ENCODE measurements at places on chromosomes 4 and X. TPM values are rescaled to one million over a fixed set of nuclear protein-coding genes. Genes with fewer than 3 reads are reported as not detected.

UCP1 gene
- not detected for polyA plus RNA-seq

ARMCX6 gene
- 73.9 TPM for polyA plus RNA-seq

CCDC110 gene
- 2.8 TPM for polyA plus RNA-seq

LRRC66 gene
- polyA plus RNA-seq = 1.5 TPM

KLF8 gene
- 7.2 TPM for polyA plus RNA-seq

ADH7 gene
- not detected for polyA plus RNA-seq

HTRA3 gene
- 8.4 TPM for polyA plus RNA-seq

CT47B1 gene
- not detected for polyA plus RNA-seq

DNA sequence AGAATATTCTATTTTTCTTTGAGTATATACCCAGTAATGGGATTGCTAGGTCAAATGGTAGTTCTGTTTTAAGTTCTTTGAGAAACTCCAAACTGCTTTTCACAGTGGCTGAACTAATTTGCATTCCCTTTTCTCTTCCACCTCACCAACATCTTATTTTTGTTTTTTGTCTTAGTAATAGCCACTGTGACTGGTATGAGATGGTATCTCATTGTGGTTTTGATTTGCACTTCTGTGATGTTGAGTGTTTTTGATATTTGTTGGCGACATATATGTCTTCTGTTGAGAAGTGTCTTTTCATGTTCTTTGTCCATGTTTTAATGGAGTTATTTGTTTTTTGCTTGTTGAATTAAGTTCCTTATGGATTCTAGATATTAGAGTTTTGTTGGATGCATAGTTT lies 24.4 kb downstream of the AIMP1 start:
- DNase-seq = no peak

GRCh38 chrX:63101879-63102620 lies 249.1 kb downstream of the SPIN4 start:
- no peak for DNase-seq

DNA sequence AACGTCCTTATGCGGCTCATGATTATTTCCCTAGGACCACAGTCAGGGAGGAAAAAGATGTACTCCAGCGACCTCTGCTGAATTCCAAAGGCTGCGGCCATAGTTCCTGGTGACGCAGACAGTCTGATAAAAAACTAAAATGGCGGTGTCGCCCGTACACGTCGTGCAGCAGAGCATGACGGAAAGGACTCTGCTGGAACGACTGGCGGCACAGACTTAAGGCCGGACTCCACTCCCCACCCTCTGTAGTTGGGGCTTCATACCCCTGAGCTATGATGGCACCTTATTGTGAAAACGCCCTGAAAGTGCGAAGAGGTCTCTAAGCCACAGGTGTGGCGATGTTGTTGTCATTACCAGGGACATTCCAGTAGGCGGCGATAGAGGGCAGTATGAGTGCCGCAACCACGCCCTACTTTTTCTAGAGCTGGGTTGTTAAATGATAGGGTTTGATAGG lies 90.0 kb upstream of the EDA2R start:
- peak; percentile 36 for DNase-seq

DNA sequence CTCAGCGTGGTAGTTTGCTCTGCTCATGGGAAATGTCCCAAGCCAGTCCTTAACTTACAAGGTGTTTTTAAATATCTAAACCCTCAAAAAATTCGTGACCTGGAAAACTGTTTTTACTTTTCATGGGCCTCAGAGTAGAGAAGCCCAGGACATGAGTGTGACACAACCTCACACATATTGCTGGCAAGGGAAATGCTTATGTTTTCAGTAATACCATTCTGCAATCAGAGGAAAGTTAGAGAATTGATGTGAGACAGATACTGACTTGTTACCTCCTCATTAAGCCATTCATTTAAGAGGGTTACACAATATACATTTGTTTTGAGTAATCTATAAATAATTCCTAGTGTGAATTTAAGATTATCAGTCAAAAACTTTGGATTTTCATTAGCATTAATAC lies 209.5 kb downstream of the ARHGAP10 start:
- no peak for DNase-seq

DNA sequence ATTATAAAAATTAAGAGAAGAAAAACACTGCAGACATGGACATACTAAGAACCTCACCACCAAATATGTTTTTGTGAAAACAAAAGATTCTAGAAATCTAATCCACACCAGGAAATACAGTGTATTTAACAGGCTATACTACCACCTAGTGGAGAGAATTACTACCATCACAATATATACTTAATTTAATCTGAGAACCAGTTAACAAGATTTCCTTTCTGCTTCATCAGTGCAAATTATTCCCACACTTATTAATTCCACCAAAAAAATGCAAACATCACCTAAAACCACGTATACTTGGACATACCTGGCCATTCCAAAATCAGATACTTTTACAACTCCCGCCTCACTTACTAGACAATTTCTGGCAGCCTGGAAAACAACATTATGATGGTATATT lies 7.0 kb upstream of the TXK start:
- DNase-seq = peak; percentile 27

- DNase-seq = peak; percentile 41
These were observed 149.6 kb upstream of the MID1 start for GRCh38 chrX:10769696-10770619.

GRCh38 chrX:111127038-111127437 lies 31.0 kb downstream of the PAK3 start:
- DNase-seq = no peak

DNA sequence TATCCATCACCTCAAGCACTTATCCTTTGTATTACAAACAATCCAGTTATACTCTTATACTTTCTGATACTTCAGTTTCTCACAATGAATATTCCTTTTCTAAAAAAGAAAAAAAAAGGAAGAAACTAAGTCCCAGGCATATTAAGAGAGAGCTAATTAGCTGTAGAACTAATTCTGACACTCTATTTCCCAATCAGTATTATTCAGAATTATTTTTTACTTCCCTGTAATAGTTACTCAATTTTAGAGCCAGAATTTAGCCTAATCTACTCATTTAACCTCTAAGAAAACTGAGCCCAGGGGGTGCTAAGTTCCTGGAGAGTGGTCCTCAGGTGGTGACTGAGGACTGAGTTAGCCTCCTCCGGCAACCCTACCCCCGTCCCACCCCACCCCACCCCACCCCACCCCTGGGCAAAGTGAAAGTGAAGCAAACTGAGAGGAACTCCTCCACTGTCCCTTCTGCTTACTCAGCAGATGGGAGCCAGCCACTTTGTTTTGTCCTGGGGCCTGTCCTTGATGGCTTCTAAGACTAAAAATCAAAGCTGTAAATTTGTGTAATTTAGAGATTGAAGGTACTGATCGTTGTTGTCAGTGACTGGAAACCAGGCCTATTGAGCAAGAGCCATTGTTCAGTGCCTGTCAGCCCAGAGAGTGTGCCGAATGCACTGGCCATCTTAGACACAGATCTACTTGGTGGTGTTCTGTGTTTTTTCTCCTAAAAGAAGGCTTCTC lies 162.1 kb downstream of the CBR4 start:
- DNase-seq = no peak

DNA sequence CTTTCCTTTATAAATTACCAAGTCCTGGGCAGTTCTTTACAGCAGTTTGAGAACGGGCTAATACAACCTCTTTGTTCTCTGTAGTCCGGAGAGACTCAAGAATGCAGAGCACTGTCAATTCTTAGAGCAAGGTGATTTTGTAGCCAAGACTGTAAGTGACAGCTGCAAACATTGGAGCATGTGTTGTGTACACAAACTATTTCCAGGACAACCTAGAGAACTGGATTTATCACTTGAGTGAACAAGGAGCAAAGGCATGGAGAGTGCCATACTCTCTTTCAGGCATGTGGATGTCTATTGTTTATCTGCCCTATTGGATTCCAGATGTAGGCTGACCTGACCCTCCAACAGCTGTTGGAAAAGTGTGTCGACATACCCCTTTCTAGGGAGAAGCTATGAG lies 153.9 kb downstream of the SPANXN3 start:
- peak; percentile 4 for DNase-seq

DNA sequence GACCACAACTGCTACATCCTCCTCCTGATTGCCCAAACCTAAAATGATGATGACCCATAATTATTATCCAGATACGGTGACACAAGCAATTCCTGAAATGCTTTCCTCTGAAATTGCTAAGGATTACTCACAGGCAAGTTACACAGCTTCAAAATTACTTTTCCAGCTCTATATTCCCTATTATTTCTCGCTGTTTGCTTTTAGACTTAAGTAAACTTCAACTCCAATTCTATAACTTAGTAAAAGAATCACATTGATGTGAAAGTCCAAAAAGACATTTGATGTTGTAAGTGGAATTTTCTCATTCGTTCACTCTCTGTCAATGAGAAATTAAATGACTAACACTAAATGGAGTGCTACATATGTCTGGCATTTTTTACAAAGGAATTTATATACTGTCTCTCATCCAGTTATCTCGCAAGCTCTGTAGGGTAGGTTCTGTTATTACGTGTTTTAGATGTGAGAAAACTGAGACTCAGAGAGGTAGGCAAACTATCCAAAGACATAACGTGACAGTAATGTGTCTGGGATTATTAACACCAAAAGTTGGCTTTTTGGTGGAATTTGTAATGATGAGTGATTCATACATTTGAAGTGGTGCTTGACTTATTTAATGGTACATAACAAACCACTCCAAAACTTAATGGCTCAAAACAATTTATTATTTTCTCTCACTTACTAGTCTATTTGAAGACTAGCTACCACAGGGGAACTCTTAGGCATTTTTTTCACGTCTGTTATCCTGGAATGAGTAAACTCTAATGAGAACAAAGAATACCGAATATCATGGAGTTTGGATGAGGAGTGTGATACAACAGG lies 31.5 kb downstream of the PALLD start:
- DNase-seq = no peak

- DNase-seq = no peak
These were observed 3.0 kb downstream of the PLXNB3 start for GRCh38 chrX:153766871-153767673.

DNA sequence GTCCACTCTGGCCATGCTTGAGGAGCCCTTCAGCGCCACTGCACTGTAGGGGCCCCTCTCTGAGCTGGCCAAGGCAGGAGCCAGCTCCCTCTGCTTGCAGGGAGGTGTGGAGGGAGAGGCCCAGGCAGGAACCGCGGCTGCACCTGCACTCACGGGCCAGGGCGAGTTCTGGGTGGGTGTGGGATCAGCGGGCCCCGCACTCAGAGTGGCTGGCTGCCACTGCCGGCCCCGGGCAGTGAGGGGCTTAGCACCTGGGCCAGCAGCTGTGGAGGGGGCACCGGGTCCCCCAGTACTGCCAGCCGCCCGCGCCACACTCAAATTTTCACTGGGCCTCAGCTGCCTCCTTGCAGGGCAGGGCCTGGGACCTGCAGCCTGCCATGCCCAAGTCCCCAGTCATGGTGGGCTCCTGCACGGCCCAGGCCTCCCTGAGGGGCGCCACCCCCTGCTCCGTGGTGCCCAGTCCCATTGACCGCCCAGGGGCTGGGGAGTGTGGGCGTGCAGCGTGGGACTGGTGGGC lies 347.2 kb upstream of the SPOCK3 start:
- no peak for DNase-seq

GRCh38 chr4:2059046-2059725 lies at the start of gene NAT8L:
TSS of gene NAT8L (plus strand) at chr4:2059327. CDS start at chr4:2059512, 185 bp downstream.
- DNase-seq = peak; percentile 44

DNA sequence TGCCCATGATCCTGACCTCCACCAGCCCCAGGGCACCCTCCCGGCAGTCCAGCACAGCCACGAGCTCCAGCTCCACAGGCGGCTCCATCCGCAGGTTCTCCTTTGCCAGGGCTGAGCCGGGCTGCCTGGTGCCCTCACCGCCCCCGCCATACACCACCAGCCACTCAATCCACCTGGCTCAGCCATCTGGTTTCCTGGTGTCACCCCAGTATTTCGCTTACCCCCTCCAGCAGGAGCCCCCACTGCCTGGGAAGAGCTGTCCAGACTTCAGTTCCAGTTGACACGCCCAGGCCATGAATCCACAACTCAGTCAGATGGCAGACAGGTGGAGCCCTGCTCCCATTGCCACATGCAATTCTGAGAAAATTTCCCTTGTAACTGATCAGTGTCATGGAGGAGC lies 3.9 kb downstream of the SHISA3 start:
- DNase-seq = no peak

- DNase-seq = no peak
These were observed 466.3 kb upstream of the ACTRT1 start for GRCh38 chrX:128518508-128518907.

DNA sequence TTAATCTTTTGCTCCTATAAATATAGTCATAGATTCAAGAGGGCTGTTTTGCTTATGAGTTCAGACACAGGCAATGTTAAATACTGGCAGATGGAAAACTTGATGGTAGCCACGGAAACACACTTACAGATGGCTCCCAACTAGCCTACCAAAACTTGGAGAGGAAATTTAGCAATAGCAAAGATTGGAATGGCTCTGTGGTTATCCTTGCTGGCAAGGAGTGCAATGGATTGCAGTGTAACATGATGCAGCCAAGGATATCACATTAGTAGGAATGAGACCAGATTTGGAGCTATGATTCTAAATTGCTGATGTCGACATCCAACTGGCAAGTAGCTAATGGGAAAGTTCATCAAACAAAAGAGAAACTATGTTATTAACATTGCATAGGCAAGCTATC lies 791.0 kb upstream of the DIAPH2 start:
- DNase-seq = no peak

- peak; percentile 19 for DNase-seq
These were observed 762 bp downstream of the PIGA start for GRCh38 chrX:15334561-15334960.

GRCh38 chr4:61395754-61396153 lies 195.6 kb downstream of the ADGRL3 start:
- DNase-seq = no peak

DNA sequence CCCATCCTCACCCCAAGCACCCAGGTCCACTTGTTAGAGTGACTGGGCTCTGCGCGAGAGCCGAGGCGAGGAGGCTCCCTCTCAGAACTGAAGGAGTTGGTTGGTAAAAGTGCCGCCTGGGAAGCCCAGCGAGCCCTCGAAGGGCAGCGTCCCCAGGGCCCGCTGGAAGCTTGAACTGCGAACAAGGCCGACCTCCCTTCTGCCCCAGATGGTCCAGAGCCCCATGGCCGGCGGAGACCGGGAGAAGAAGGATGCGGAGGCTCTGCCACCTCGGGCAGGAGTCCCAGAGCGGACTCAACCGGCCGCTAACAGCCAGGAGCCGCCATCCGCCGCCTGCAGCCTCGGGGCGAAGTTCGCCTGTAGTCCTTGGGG lies 116.3 kb upstream of the TEX13C start:
- DNase-seq = no peak

DNA sequence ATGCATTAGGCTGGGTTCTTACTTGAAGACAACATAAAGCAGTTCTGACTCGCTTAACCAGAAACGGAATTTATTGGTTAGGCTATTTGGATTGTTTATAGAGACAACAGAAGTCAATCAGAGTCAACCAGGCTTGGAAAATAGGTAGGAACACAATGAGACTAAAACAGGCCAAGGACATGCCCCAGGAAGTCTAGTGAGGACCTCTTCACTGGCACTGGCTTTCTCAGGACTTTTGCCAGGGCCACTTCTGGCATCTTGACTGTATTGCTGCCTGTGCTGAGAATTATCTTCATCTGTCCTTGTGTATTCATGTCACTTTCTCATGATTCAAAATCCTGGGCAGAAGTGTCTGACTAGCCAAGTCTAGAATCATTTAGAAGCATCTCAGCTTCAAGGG lies 19.6 kb downstream of the PGAM4 start:
- DNase-seq = no peak

- peak; percentile 2 for DNase-seq
These were observed 538.2 kb downstream of the DMD start for GRCh38 chrX:32673193-32673592.

- no peak for DNase-seq
These were observed 3.9 kb upstream of the PLA2G12A start for GRCh38 chr4:109733728-109734127.

Measured in renal pelvis (tissue), 12 donors.